ENCODE measurements at places on chromosomes 11 and 22. TPM values are rescaled to one million over a fixed set of nuclear protein-coding genes. Genes with fewer than 3 reads are reported as not detected.

DNA sequence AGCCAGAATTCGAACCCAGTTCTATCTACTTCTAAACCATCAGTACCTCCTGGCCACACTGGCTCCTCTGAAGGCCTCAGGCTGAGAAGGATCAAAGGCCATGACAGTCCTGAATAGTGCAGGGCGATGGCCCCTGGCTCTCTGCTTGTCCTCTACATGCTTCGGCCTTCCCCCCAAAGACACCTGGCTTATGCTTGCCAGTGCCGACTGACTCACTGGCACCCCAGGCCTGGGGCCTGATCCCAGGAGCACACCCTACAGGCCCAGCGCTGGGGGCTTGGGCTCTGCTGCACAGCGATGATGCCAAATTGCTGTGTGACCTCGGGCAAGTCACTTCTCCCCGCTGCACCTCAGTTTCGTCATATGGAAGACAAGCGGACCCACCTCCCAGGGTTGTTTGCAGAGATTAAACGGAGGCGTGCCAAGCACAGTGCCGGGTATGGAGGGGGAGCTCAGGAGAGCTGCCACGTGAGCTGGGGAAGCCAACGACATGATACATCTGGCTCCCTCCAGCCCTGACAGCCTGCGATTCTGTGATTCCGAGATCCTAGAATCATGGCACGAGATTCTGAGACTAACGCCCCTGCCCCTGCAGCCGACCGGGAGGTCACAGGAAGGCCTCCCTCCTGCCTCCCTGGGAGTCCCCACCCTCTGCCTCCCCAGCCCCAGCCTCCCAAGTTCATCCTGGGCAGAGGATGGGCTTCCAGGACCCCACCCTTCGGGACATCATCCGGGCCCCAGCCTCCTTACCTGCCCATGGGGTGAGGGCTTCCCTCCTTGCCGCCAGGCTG lies 1.0 kb downstream of the SSTR3 start:
- no peak for DNase-seq

DNA sequence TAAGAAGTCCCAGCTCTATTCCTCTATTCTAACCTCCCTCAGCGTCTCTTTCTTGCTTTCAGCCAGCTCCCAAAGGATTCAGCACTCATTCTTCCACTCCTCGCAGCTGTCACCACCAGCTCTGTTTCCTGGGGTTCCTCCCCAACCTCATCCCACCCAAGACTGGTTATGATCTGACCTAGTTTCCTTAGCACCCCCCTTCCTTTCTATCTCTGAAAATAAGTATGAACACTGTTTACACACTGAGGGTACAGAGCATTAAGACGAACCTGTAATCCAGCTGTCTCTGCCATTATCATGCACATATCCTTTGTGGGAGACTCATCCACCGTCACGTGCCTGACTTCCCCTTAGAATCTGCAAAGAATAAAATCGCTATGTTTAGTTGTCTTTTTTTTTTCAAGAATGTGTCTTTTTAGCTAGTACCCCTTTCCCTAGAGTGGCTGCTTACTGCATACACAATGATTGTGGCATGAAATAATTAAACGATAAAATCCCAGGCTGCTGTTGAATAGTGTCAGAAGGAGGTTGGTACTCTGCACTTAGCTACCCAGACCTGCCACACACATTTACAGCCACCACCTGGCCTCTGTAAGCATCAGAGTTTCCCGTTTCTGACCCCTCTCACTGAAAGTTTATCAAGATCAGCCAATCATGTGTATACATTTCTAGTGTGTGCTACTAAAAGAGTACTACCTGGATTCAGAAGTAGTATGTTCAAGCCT lies 26.9 kb upstream of the CSTF3 start:
- DNase-seq, result no peak

GRCh38 chr22:19181786-19182471 lies 3.4 kb upstream of the SLC25A1 start:
- DNase-seq, result no peak

Gene GAL
- 0.19 TPM for polyA plus RNA-seq

- DNase-seq, result peak; percentile 51
Measured at GRCh38 chr11:72048766-72049460, 31.4 kb downstream of the NUMA1 start.

Gene C22orf42
- polyA plus RNA-seq, result not detected

Gene MRGPRE
- polyA plus RNA-seq, result not detected

GRCh38 chr22:32605576-32605975 lies 131.0 kb downstream of the FBXO7 start:
- DNase-seq, result no peak

- DNase-seq, result peak; percentile 51
Measured at GRCh38 chr11:33690290-33691065, 10.1 kb downstream of the C11orf91 start.

Gene MYOD1
- polyA plus RNA-seq, result not detected

GRCh38 chr11:48093323-48093722 lies 113.0 kb downstream of the PTPRJ start:
- no peak for DNase-seq

DNA sequence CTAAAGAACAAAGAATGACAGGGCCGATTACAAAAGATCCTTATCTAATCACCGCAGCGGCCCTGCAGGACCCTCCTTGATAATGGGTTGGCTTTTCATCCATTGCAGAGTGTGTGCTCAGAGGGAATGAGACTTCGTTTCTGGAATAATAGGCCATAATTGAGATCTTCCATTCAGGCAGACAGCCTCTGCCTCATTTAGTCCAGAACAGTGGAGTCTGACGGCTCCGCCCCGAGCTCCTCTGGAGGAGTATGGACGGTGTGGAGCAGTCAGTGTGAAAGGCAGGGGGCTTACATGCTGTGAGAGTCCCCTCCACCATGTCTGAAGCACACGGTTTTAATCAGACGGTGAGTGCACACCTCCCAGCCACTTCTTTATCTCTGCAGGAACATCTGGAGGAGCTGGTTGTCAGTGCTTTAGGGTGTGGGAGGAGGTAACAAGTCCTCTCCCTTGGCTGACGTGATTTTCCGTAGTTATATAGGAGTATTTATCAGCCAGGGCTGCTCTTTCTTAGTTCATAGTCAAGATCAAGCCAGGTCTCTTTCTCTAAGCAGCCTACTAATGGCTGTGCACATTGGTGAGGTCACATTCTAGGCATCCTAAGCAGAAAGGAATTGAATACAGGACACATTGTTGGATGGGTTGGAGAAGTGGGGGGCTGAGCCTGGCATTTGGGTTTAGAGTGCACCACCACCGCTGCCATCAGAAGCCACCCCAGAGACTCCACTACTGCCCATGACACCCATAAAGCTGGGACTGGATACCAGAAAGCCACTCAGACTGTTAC lies 1477.9 kb downstream of the TBC1D22A start:
- DNase-seq, result no peak

- no peak for DNase-seq
Measured at GRCh38 chr22:19510919-19511341, 13.3 kb downstream of the CLDN5 start.

- no peak for DNase-seq
Measured at GRCh38 chr11:1208394-1209261, 14.2 kb upstream of the MUC5B start.

DNA sequence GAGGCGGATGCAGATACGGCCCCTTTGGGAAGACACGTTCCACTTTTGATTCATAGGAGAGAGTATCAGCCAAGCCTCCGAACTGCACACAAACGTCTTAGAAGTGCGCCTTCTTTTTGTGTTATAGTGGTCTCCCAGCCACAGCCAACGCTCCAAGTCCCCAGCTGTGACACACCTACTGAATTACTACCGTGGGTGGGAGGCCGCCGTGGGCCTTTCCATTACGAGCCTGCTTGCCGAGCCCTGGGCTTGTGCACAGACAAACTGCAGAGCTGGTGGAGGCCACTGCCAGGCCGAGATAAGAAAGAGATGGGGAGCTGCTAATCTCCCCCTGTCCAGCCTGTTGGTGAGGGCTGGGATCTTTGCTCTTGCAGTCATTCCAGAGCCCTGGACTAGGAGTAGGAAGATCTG lies 761 bp downstream of the HMBS start:
- no peak for DNase-seq

- no peak for DNase-seq
Measured at GRCh38 chr11:30159546-30159945, 71.3 kb upstream of the FSHB start.

Gene CLTCL1
- 10.7 TPM for polyA plus RNA-seq

GRCh38 chr11:120178561-120179056 lies 32.2 kb upstream of the OAF start:
- DNase-seq, result no peak
